ENCODE measurements at places on chromosomes 7 and 10.

DNA sequence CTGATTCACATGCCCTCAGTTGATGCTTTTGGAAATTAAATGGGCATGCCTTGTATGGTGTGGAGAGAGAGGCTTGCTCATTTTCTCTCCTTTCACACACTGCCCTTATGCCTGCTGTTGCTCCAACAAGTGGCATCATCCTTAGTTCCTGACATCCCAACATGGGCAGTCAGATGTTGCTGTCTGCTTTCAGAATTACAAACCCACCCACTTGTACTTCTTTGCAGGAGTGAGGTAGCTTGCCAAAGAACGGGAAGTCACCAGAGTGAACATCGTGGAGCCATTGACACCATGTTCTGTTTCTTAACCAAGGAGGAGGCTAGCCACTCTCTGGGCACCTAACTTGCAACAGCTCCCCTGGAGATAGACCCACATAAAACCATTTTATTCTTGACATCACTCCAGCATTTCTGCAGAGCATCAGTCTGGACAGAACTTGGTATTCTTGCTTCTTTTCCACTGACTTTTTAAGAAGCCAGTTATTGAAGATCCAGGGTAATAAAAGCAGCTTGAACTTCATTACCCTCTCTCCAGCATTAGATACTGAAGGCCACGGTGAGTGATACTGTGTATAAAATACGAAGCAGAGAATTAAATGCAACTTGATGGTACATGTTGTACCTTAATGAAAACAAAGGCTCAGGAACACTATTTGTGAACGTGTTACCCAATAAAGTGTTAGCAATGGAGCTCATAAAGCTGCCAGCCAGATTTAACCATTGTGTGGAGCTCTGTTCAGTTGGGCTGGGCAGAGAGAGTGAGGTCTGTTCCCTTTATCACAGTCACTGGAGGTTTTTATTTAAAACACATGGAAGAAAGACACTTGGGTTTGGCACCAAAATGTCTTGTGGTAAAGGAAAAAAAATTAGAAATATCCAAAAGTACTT lies 195.8 kb upstream of the HABP2 start:
- DNase-seq: peak; percentile 83

DNA sequence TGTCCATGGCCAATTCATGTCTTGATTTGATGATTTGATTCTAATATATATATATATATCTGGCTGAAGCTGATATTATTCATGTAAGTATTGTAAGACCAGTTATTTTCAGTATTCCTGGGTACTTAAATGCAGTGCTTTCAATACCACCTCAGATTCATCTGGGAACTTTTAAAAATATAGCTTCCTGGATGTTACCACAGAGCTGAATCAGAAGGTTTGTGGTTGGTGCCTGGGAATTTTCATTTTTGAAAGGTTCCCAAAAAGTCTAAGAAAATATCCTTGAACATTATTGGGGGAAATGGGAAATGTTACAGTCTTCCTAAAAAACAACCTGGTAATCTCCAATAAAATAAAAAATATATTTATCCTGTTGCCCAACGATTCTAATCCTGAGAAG lies 10.7 kb upstream of the PPP3CB start:
- DNase-seq: peak; percentile 50

- DNase-seq: peak; percentile 17
These were observed 48.4 kb downstream of the HGF start for GRCh38 chr7:81721437-81721836.

GRCh38 chr10:112362833-112363232 lies 11.1 kb upstream of the ACSL5 start:
- DNase-seq: no peak

GRCh38 chr7:31371621-31372020 lies 31.1 kb upstream of the NEUROD6 start:
- DNase-seq: no peak

GRCh38 chr7:96173781-96174180 lies 148.1 kb downstream of the SLC25A13 start:
- no peak for DNase-seq

DNA sequence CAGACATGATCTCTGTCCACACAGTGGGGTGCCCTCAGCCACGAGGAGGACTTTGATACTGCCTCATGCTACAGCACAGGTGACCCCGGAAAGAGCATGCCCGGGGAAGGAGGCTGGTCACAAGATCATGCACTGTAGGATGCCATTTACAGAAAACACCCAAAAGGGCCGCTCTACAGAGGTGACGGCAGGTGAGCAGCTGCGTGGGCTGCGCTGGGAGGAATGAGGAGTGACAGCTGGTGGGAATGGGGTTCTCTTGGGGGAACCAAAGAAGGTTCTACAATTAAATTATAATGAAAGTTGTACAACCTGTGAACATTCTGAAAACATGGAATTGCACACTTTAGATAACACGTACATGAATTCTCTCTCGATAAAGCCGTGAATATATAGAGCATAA lies 12.0 kb downstream of the INTS1 start:
- no peak for DNase-seq

DNA sequence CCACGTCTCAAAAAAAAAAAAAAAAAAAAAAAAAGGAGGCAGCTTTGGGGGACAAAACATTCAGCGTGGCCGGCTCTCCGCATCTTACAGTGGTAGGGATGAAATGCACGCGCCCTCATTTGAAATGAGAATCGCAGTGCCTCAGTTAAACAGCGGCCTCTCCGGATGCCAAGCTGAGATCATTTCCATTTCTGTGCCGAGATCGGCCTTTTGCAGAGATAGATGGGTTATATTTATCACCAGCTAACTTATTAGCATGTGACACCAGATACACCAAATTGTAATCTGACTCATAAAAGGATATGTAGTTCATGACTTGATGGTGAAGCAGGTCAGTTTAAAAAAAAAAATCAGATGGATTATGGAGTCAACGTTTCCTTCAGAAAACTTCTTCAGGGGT lies 138.7 kb downstream of the CUX1 start:
- no peak for DNase-seq

- DNase-seq: no peak
These were observed 92.6 kb downstream of the CYTH3 start for GRCh38 chr7:6179620-6180343.

- DNase-seq: peak; percentile 10
These were observed 31.9 kb downstream of the HEPACAM2 start for GRCh38 chr7:93194386-93194785.

GRCh38 chr10:101833466-101833865 lies 10.1 kb downstream of the KCNIP2 start:
- DNase-seq: no peak

GRCh38 chr10:129222436-129222835 lies 244.6 kb upstream of the MGMT start:
- no peak for DNase-seq

GRCh38 chr10:23197416-23197861 lies 5.3 kb downstream of the PTF1A start:
- DNase-seq: no peak

DNA sequence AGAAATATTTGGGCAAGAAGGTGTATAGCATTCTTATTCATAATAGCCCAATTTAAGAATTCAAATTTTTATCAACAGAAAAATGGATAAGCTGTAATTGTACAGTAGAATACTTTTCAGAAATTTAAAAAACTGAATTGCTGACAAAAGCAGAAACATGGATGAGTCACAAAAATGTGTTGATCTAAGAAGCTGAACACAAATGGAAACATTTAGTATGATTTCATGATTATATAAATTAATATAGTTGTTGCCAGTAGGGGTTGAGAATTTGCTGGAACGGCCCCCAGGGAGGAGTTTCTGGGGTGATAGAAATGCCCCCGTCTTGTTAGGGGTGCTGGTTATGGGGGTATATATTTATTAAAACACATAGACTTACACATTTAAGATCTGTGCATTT lies 179.1 kb downstream of the KLF6 start:
- no peak for DNase-seq

- DNase-seq: no peak
These were observed 87.1 kb downstream of the SRI start for GRCh38 chr7:88132725-88133124.

- no peak for DNase-seq
These were observed 179.1 kb downstream of the TCF7L2 start for GRCh38 chr10:113129117-113129516.

- DNase-seq: no peak
These were observed 46.7 kb downstream of the TRIM24 start for GRCh38 chr7:138506764-138507163.

GRCh38 chr10:26737730-26738129 lies 40.2 kb downstream of the PDSS1 start:
- DNase-seq: no peak

DNA sequence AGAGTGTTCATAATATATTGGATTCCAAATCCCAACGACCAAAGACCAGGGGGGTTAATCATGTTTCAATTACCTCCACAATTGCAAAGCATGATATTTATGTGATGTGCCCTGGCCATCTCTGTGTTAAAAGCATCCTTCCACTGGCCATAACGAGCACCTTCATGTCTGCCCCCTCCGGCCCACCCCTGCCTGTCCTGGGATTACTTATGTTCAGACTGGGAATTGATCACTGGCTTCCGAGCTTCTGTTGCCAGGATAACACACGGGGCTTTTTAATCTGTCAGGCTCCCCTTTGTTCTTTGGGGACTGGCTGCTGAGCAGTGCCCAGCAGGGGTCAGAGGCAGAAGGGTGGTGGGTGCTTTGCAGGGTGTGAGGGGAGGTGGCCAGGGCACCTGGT lies 13.7 kb upstream of the CHST15 start:
- no peak for DNase-seq

- no peak for DNase-seq
These were observed 24.8 kb downstream of the NPTX2 start for GRCh38 chr7:98641646-98642500.

- DNase-seq: peak; percentile 59
These were observed 233.1 kb upstream of the PHYHIPL start for GRCh38 chr10:58943256-58943890.

- peak; percentile 34 for DNase-seq
These were observed 256.2 kb upstream of the CACNA2D1 start for GRCh38 chr7:82699773-82700186.

- DNase-seq: no peak
These were observed at the start of gene VWA2 for GRCh38 chr10:114239117-114239993. TSS of gene VWA2 (plus strand) at chr10:114239254. CDS start at chr10:114248714, 9,460 bp downstream.

- DNase-seq: no peak
These were observed 176.0 kb downstream of the NOC3L start for GRCh38 chr10:94186722-94187121.
